ENCODE measurements at places on chromosomes 1 and 21.

DNA sequence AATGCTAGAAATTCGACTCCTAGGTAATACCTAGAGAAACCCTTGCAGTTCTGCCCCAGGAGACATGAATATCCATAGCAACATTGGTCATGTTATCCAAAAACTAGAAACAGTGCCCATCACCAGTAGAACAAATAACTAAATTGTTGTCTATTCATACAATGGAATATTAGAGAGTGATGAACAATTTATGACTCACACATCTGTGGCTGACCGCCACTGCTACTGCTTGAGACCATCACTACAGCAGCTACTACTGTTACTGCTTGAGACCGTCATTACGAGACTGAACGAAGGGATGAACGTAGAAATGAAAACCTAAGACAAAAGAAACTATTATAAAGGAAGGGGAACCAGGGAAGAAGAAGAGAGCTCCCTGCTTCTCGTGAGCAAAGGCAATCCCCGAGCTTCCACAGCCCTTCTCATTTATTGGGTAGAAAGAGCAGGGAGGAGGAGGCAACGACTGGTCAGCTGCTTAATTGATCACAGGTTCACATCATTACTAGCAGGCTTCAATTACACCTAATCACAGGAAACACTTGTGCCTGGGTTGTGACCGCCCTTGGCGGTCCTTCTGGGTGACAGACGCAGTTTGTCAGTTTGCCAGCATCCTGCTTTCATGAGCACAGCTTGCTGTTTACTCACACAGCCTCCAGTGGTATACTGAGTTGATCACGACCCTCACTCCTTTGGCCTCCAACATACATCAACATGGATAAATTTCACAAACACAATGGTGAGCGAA is 14.1 kb upstream of the PADI4 start:
- no peak for DNase-seq

DNA sequence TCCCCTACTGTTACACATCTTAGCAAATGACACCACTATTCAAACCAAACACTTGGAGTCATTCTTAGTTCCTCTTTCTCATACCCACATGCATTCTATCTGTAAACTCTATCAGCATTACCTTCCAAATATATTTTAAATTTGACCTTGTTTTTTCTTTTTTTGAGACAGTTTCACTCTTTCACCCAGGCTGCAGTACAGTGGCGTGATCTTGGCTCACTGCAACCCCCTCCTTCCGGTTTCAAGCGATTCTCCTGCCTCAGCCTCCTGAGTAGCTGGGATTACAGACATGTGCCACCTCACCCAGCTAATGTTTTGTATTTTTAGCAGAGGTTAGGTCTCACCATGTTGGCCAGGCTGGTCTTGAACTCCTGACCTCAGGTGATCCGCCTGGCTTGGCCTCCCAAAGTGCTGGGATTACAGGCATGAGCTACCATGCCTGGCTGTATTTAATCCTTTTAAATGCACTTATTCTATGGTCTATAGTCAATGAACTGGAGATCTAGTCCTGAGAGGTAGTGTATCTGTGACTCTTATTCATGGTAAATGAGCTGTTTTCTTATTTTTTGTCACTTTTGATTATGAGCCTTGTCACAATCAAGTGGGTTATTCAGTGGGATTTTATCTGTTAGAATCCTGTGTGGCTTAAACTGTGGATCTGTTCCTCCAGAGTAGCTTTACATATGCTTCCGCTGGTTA is 73.1 kb downstream of the GATAD2B start:
- peak; percentile 15 for DNase-seq

DNA sequence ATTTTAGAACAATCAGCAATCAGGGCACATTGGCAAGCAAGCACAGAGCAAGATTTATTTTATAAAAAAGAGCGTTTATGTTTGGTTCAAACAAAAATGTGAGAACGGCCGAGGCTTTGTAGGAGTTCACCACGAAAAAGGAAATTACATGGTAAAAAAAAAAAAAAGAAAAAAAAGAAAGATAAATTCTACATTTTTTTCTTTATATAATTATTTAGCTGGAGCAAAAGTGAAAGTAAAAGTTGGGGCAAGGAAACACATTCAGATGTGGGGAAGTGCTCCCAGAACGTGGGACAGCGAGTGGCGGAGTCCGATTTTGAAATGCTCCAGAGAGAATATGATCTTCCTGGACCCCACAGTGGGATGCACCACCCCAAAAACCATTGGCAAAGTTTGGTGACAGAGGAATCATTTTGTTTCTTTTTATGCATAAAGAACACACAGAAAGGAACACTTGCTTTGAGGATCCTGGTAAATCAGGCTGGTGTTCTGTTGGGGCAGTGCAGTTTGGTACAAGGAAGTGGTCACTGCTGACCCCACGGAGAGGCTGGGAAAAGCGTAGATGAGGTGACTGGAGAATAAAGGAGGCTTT is 16.3 kb upstream of the ATP5PO start:
- no peak for DNase-seq

DNA sequence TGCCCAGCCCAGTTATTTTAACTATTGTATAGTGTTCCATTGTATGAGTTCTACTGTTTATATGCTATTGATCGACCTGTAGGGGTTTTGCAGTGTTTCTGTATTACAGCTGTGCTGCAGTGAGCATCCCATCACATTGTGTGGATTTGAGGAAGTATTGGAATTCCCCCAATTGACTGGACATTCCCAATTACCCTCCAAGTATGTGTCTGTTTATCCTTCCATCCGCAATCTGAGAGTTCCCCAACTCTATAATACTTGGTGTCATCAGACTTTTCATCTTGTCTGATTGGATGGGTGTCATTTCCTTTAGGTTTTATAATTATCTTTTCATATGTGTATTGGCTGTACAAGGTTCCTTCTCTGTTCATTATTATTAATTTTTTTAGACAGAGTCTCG is 27.8 kb downstream of the PSEN2 start:
- no peak for DNase-seq

- no peak for DNase-seq
Observed at GRCh38 chr1:31436596-31437432, 23.8 kb downstream of the SERINC2 start.

GRCh38 chr1:1162597-1163537 is 10.8 kb upstream of the TTLL10 start:
- DNase-seq = no peak

- peak; percentile 75 for DNase-seq
Observed at GRCh38 chr1:206921772-206922265, at the start of gene FCMR. Gene FCMR (minus strand): TSS chr1:206921941. CDS start chr1:206921854, 87 bp downstream.

GRCh38 chr1:204255966-204256365 is 42.2 kb upstream of the GOLT1A start:
- DNase-seq = no peak

DNA sequence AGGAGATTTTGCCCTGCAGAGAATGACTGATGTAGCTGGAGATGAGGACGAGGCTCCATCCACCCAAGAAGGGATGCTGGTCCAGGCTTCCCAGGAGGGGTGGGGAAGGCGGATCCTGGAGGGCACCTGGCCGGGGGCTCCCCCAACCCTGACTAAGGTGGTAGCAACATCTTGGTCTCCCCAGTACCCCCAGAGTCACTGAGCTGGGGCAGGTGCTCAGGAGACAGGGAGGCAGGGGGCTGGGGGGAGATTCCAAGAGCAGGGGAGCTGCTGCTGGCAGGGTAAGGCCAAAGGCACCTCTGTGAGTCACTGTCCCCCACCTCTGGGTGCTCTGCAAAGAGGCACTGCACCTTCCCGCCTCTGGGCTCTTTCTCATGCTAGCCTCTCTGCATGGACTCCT is 24.0 kb downstream of the CDCA8 start:
- no peak for DNase-seq

DNA sequence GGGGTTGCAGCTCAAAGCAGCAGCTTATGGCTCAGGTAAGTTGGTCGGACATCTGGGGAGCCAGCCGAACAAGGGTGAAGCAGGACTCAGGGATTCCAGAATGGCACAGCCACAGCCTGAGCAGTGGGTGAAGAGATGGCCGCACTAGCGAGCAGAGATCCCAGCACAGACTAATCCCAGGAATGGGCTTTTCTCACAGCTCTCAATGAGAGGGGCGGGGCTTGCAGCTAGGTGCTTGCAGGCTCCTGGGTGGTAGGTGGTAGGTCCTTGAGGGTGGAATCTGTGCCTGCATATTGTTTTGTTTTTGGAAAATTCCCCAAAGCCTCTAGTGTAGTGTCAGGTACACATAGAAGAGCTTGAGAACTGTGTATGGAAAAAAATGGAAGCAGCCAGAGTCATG is 9.0 kb downstream of the KIAA0040 start:
- no peak for DNase-seq

DNA sequence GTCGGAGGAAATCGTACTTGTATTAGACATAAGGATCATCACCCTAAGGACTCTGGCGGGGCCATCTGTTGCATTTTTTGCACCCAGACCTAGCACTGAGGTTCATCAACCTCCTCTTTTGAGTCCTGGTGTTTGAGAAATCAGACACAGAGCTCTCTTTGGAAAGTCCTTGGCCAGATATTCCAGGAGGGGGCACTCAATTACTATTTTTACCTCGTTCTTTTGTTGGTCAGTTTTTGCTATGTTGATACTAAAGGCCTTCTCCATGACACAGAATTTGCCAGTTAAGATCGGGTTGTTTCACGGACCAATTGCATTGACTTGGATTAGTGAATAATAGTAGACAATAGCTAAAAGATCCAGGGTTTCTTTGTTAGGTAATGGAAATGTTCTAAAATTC is 711.2 kb downstream of the KCNT2 start:
- DNase-seq = no peak

DNA sequence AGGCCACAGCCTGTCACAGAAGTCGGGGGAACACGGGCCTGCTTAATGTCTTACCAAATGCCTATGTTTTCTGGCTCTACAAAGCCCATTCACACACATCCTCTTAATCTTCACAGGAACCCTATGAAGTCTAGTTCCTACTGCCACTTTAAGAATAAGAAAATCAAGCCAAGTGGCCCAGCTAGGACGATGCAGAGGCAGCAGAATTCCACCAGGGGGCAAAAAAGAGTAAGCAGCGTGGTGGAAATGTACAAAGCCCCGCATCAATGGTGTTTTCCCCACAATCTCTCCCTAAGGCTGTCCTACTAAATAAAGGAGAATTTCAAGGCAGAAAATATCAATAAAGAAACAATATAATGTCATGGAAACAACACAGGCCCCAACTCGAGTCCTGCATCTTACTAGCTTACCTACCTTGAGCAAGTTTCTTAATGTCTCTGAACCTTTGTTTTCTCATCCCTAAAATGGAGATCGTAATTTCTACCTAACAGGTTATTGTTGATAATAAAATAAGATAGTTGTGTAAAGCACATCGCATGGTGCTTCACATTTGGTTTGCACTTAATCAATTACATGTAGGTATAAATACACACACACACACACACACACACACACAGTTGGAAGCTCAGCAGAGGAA is 21.4 kb downstream of the SEC16B start:
- peak; percentile 28 for DNase-seq

DNA sequence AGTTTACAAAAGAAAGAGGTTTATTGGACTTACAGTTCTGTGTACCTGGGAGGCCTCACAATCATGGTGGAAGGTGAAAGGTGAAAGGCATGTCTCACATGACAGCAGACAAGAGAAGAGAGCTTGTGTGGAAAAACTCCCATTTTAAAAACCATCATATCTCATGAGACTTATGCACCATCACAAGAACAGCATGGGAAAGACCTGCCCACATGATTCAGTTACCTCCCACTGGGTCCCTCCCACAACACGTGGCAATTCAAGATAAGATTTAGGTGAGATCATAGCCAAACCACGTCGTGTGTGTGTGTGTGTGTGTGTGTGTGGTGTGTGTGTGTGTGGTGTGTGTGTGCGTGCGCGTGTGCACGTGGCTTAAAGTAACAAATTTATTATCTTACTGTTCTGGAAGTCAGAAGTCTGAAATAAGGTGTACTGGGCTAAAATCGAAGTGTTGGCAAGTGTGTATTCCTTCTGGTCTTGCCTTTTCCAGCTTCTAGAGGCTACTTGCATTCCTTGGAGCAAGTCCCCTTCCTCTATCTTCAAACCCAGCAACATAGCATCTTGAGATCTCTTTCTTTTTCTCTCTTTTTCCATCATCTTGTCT is 48.1 kb upstream of the MPC2 start:
- DNase-seq = peak; percentile 2

DNA sequence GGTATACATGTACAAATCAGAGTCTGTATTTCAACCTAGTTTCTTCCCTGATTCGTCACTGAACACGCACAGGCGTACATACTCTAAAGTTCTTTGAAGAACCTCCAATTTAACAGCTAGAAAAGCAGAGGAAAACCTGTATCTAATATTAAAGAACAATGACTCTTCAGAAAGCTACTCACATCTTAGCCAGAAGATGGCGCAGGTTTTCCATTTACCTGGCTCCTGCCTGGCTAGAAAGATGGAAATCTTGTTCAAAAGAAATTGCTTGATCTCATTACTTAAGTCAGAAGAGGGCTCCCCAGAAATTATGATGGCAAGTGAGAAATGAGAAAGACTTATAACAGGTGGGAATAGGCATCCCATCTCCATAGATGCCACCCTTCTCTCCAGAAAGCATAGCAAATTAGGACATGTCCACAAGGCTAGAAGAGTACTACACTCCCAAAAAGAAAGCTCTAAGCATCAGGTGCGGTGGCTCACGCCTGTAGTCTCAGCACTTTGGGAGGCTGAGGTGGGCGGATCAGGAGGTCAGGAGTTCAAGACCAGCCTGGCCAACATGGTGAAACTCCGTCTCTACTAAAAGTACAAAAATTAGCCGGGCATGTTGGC is 19.0 kb upstream of the L1TD1 start:
- DNase-seq = peak; percentile 44

- no peak for DNase-seq
Observed at GRCh38 chr1:43464681-43465504, 11.2 kb upstream of the HYI start.

All from CD4-positive, alpha-beta T cell treated with Interleukin-4 for 1 hour (primary cell).